CD14-positive monocyte (primary cell): ENCODE measurements at places on chromosomes 5 and 9.

DNA sequence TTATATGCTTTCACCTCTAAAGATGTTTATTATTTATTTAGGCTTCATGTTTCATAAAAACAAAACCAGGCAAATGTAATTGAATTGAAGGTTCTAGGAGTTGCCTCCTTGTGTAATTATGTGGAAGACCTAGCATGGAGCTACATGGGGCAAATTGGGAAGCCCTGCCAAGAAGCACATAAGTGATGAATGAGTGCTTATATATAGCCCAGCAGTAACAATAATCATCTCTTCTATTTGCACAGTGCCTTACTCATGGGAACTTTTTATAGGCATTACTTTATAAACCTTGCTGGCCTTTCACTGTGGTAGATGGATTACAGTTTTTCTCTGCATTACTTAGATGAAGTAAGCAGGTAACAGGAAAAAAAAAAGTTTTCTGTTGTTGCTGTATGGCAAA lies 40.0 kb upstream of the GRAMD2B start:
- DNase-seq: no peak

- DNase-seq: no peak
Measured at GRCh38 chr5:15009420-15009819, 137.8 kb upstream of the ANKH start.

GRCh38 chr9:77588271-77588937 lies 59.7 kb downstream of the GNA14 start:
- no peak for DNase-seq

GRCh38 chr9:126062158-126062886 lies 264.3 kb upstream of the MVB12B start:
- no peak for DNase-seq

DNA sequence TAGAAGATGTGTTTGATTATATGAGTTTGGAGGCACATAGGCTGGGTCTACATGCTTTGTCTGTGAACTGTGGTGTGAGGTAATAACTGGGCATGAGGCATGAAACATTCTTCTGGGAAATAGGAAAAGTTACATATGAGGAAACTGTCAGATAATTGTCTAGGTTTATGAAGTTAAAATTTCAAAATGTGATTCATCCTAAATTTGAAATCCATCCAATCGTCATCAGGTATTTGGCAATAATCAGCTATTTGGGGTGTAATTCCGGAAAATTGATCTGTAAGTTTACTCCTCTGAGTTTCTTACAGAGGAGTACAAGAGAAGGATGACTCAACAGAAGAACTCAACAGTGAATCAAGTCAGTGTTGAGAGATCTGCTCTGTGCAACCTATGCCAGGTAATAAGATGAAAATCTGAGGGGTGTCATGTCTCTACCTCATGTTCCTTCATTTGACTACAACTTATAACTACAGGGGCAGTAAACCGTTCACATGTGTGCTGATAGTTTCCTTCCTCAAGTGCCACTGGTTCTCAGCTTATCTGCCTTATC lies 1171.6 kb upstream of the CDH18 start:
- no peak for DNase-seq

- peak; percentile 56 for DNase-seq
Measured at GRCh38 chr9:107422189-107423185, 67.1 kb downstream of the KLF4 start.

GRCh38 chr5:136901-137300 lies 44.9 kb downstream of the PLEKHG4B start:
- no peak for DNase-seq

DNA sequence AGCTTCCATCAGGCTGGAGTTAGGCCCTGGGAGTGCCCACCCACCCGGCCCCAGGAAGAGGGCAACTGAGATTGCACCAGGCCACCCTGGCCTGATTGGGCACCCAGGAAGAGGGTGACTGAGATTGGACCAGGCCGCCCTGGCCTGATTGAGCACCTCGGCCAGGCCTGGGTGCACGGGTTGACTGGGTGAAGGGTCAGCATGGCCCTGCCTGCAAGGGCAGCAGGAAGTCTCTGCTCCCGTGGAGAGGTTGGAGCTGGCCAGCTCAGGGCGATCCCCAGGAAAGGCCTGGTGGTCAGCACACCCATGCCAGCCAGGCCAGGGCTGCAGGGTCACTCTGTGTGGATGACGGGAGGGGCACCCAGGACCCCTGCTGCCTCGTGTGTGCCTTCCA lies 11.8 kb downstream of the ADAMTSL2 start:
- DNase-seq: no peak

DNA sequence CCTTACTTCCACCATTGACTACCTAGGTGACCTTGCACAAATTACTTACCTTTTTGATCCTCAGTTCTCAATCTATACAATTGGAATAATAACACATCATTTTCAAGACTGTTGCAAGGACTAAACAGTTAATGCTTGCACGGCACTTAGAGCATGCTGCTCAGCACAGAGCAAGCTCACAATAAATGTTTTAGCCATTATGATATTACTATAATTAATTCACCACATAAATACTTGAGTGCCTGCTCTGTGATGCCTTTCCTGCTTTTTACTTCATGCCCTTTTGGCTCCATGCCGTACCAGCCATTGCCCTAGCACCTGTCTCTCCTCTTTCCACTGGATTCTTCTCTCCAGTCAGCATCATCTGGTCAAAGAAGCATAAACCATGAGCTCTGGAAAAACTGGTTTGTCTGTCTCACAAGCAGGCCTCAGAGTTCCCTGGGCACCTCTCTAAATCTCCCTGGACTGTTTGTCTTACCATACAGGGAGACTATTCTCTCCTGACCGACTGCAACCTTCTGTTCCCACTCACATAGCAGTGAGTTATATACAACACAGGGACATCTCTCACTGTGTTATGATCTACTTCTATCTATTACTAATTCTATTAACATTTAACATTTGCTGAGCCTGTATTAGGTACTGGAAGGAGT lies 260.4 kb upstream of the ADRA1B start:
- DNase-seq: no peak

GRCh38 chr5:143791848-143792731 lies 19.9 kb upstream of the HMHB1 start:
- no peak for DNase-seq

DNA sequence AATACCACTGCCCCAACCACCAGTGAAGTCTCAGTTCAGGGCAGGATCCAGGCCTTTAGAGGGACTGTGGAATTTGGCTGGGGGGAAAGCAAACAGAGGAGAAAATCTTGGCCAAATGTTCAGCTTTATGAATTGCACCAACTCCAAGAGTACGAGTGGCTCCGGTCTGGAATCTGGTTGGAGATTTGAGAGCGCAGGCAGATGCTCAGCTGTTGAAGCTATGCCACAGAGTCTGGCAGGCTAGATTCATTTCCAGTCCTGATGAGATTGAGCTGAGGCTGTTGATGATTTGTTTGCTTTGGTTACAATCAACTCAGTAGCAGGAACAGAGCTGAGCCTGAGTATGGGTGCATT lies 9.1 kb upstream of the HSPB3 start:
- no peak for DNase-seq

- peak; percentile 21 for DNase-seq
Measured at GRCh38 chr5:171961117-171961516, 45.3 kb downstream of the FBXW11 start.

DNA sequence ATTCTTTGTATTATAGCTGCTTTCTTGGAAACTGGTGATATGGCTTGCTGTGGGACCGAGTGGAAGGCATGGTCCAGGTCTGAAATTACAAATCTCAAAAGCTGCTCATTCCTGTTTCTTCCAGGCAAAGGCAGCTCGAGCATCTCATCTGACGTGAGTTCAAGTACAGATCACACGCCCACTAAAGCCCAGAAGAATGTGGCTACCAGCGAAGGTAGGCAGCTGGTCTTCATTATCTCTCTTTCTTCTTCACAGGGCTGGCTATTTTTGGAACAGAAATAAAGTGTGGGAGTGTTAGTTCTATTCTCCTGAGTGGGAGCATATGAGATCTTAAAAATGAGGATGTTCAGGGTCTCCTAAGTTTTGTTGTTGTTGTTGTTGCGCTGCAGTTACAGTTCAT lies 115.9 kb downstream of the FBXL7 start:
- DNase-seq: no peak

GRCh38 chr5:170254056-170254455 lies 21.3 kb downstream of the C5orf58 start:
- DNase-seq: no peak

GRCh38 chr9:110123341-110124095 lies 84.4 kb downstream of the C9orf152 start:
- DNase-seq: no peak

- DNase-seq: no peak
Measured at GRCh38 chr9:22337261-22337660, 109.4 kb upstream of the DMRTA1 start.

DNA sequence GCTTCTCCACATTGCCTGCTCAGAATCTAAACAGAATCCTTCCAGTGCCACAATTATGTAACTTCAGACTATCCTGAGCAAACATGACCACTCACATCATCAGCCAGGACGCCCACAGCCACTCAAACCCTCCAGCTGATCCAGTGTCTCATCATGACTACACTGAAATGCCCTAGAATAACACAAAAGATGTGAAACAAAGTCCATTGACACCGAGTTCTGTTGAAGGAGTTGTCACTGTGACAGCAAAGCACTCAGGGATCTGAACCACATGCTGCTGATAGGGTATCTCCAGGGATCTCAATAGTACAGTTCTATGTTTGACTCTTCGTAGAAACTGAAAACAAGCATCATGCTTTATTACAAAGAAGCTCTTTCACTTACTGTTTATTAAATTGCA lies 150.2 kb downstream of the GABBR2 start:
- no peak for DNase-seq
